ENCODE measurements at places on chromosomes 1 and 21.

DNA sequence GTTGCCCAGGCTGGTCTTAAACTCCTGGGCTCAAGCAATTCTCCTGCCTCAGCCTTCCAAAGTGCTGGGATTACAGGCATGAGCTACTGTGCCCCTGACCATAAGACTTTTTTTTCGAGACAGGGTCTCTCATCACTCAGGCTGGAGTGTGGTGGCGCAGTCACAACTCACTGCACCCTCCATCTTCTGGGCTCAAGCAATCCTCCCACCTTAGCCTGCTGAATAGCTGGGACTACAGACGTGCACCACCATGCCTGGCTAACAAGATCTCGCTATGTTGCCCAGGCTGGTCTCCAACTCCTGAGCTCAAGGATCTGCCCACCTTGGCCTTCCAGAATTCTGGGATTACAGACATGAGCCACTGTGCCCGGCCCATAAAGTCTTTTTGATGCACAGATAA is 1.9 kb downstream of the C1orf56 start:
- no peak for DNase-seq

DNA sequence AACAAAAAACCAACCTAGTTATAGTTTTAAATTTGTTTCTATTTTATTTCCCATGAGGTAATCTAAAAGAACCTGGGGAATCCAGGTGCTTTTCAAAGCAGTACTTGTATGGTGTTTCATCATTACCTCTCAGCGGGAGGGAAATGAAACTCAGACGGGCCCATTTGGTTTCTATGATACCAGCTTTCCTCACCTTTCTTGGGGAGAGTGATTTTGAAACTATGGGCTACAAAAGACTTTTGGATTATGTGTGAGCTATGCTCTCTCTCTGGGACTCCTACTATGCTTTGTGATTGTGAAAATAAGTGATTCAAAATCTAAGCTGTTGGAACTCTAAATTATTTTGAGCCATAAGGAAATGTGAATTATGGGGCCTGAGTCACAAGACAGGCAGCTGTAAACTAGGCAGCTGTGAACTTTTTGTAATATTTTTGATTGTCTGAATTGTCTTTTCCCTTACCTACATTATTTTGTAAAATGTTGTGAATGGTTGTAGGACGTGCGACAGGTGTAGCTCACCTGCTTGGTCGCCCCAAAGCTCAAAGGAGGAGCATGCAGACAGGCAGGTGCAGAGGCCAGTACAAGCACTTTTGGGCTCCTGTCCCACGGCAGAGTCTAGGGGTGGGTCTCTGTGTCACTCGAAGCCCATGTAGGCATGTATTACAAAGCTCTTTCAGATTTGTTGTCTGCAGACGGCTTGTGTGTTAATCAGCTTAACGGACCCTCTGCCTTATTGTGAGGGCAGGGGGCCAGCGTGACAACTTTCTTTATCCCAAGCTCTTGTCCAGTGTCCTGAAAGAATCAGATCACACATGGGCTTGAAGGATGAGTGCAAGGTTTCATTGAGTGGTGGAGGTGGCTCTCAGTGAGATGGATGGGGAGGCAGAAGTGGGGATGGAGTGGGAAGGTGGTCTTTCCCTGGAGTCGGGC is 64.8 kb upstream of the BACH1 start:
- DNase-seq, result no peak

DNA sequence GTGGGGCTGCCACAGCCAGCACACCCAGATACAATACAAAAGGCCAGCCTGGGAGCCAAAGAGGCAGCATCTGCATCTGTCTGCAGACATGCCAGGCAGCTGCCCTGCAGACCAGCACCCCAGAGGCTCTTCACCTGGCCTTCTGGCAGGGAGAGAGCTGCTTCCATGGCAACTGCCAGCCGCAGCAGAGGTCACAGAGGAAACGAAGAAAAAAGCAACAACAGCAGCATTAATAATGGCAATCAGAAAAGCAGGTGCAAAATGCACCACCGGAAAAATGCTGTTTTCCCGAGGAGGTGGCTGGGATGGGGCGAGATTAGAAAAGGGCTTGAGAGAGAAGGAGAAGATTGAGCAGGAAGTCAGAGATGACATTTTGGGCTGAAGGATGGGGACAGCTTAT is 309.5 kb downstream of the PCP4 start:
- DNase-seq, result peak; percentile 55

DNA sequence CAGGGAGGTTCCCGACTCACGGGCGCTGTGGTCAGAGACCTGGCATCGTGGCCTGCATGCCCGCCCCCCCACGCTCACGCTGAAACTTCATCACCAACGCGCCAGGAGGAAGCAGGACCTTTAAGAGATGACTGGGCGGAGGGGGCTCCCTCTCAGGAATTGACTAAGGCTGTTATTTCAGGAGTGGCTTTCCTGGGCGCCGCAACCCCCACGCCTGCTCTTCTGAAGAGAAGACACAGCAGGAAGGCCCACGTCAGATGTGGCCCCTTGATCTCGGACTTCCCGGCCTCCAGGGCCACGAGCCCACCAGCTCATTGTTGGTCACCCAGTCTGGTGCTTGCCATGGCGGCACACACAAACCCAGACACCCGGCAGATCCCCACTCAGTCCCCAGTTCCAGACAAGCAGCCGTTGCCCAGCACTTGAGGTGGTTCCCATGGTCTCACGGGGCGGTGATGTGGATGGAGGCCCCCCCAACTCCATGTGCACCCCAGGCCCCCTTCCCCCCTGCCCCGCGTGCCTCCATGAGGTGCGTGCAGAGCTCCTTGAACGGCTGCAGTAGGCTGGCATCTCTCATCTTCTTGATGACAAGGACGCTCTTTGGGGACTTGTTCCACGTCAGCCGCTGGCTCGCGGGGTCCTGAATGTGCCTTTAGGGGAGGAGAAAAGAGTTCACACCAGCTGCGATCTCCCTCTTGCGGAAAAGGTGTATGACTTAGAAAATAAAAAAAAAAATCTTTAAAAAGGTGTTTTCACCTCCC is 21.4 kb downstream of the NADK start:
- DNase-seq, result no peak
